ENCODE measurements at places on chromosomes 5 and 9. TPM values are rescaled to one million over a fixed set of nuclear protein-coding genes. Genes with fewer than 3 reads are reported as not detected.

The ANKRD31 gene
- 0.03 TPM for polyA plus RNA-seq

The PCDHGA8 gene
- not detected for polyA plus RNA-seq

The LTC4S gene
- polyA plus RNA-seq, result not detected

The FOXD4L6 gene
- polyA plus RNA-seq, result 0.07 TPM

The IGFBPL1 gene
- polyA plus RNA-seq, result not detected

The ANXA1 gene
- 52.5 TPM for polyA plus RNA-seq

The SPATA31D3 gene
- not detected for polyA plus RNA-seq

The CATSPER3 gene
- polyA plus RNA-seq, result not detected

The ARHGEF39 gene
- polyA plus RNA-seq, result 9.0 TPM

The TMEM174 gene
- not detected for polyA plus RNA-seq

The LRRC19 gene
- polyA plus RNA-seq, result 25.9 TPM

The GABRB2 gene
- 0.55 TPM for polyA plus RNA-seq

The BAAT gene
- polyA plus RNA-seq, result not detected

The C9orf153 gene
- polyA plus RNA-seq, result 0.09 TPM

The MUSK gene
- polyA plus RNA-seq, result 0.46 TPM

The DDX4 gene
- polyA plus RNA-seq, result not detected

The LCN15 gene
- polyA plus RNA-seq, result 9.0 TPM

The GABRA1 gene
- not detected for polyA plus RNA-seq

Data from sigmoid colon (tissue), 7 donors.